ENCODE measurements at places on chromosomes 2 and 18. TPM values are rescaled to one million over a fixed set of nuclear protein-coding genes. Genes with fewer than 3 reads are reported as not detected.

DNA sequence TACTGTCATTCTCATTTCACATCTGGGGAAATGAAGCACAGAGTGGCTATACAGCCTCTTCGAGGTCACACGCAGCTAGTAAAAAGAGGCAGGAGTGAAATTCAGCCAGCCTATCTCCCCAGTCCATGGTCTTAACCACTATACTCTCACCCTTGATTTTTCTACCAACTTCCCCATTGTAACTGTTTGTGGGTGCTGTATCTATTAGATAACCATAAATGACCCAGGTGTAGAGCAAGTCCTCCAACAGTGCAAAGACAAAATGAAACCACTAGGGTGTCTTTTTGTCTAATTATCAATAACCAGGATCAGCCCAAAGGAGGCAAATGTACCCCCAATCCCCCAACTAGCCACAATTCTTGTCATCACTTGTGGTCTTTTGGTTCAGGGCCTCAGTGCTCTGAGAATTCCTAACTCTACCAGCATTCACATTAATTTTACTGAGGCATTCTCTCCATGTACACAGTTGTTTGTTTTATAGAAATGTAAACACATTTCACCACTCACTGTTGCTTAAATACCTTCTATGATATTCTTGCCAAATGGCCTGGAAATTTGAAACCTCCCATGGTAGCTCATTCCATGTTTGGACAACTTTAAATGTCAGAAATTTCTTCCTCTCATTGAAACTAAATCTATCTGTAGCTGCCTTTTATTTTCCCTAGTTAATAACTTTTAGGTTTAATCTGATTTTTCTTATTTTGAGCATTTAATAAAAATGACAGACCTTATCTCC is 58.7 kb downstream of the SLC40A1 start:
- no peak for DNase-seq

The TUBA3E gene
- total RNA-seq, result not detected

DNA sequence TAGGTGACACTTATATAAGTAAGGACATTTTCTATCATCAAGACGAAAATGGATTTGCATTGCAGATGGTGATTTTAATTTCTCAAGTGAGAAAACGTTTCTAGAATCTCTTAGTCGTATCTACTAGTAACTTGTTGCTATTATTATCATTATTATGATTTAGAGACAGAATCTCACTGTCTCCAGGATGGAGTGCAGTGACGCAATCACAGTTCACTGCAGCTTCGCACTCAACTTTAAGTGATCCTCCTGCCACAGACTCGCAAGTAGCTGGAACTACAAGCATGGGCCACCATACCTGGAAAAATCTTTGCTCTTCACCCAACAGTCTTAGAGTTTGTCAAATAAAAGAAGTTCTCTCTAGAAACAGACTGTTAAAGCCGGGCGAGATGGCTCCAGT is 37.6 kb upstream of the DDX18 start:
- DNase-seq, result no peak

- no peak for DNase-seq
Measured at GRCh38 chr2:28546242-28546641, 50.4 kb downstream of the PLB1 start.

GRCh38 chr2:377414-377813 is 89.5 kb upstream of the ALKAL2 start:
- no peak for DNase-seq

DNA sequence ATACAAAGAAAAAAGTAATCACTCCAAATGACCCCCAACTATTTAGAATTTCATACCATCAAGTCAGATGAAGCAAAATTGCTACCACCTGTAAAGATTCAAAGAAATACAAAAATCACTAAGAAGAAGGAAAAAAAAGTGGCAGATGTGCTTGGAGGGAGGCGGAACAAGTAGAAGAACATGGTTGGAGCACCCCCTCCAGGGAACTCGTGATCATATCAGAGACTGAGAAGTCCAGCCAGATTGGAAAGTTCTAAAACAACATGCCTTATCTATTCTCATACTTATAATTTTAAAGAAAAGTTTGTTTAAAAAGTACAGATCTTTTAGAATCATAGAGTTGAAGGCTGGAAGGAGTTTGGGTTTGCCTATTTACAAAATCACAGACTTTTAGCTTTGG is 113.4 kb upstream of the CYP26B1 start:
- no peak for DNase-seq

GRCh38 chr2:59884166-59884565 is 669.3 kb downstream of the BCL11A start:
- no peak for DNase-seq

The ADAM17 gene
- total RNA-seq, result 27.4 TPM

The C2orf80 gene
- not detected for total RNA-seq

GRCh38 chr2:176832086-176832485 is 380.5 kb upstream of the HNRNPA3 start:
- no peak for DNase-seq

DNA sequence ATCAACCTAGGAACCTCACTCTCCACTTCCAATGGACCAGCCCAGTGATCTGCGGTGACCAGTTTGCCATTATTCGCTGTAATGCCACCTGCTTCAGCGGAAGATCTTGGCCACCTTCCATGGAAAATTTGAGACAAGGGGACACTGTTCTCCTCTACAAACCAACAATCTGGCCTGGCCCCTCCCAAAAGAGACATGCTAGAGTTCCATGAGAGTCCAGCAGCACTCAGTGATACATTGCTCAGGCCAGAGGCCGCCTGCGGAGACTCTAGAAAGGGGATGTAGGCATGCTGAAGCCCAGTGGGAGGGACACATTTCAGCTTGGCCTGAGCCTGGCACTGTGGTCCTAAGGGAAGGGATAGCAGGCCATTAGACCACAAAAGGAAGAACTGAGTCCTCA is 58.3 kb downstream of the COL6A3 start:
- no peak for DNase-seq

The PARD3B gene
- 13.9 TPM for total RNA-seq

The SERPINB13 gene
- not detected for total RNA-seq

Measured in spleen (tissue), 13 donors.